ENCODE measurements at places on chromosomes 5 and 9.

DNA sequence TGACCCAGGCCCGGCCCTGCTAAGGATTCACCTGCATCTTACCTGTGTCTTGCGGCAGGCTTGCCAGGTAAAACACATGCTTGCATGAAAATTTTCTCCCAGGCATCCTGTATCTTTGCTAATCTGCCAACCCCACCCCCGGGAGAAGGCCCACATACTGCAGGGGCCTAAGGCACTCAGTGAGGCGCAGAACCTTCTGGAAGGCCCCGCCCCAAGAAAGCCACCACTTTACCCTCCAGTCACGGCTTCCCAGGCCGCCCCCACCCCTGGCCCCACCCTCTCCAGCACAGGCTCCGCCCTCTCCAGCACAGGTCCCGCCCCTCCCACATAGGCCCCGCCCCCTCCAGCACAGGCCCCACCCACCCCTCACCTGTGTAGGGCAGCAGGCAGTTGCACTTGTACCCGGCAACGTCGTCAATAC is 29.8 kb upstream of the SEC16A start:
- no peak for DNase-seq

GRCh38 chr9:18676525-18676924 is 202.6 kb downstream of the ADAMTSL1 start:
- DNase-seq: no peak

- no peak for DNase-seq
Observed at GRCh38 chr5:57862942-57863341, 380.3 kb upstream of the ACTBL2 start.

- DNase-seq: no peak
Observed at GRCh38 chr9:112050544-112051475, 124.3 kb downstream of the SUSD1 start.

DNA sequence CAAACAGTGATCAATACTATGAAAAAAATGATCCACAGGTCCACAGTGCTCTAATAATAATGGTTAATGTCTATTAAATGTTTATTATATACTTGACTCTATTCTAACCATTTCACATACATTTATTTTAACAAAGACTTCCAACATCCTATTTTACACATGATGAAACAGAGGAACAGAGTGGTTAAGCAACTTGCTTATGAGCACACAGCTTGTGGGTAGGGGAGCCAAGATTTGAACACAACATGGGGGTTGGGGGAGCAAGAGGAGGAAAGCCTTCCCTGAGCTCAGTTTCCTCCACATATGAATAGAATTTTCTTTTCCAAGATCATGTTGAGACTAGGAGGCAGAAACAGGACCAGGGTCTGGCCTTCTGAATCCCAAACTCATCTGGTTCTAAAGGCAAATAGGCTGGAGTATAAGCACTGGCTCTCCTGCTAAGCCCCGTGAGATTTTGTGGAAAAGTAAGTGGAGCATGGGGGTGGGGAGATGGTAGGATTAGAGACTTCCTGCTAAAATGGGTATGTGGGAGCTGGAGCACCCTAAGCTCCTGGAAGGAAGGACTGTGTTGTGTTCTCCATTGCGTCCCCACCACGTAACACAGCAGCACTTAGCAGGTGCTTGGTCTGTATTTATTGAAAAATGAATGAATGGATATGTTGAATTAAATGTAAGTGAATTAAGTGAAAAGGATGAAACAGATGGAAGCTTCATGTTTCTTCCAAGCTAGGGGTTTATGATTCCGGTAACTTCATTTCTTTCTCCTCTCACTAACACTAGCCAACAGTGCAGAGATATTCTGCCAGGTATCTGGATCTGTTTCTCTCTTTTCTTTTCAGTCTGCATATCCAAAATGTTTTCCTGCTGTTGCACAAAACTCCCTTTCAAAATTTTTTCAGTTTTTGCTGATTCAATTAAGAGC is 26.9 kb upstream of the GALNT10 start:
- no peak for DNase-seq

DNA sequence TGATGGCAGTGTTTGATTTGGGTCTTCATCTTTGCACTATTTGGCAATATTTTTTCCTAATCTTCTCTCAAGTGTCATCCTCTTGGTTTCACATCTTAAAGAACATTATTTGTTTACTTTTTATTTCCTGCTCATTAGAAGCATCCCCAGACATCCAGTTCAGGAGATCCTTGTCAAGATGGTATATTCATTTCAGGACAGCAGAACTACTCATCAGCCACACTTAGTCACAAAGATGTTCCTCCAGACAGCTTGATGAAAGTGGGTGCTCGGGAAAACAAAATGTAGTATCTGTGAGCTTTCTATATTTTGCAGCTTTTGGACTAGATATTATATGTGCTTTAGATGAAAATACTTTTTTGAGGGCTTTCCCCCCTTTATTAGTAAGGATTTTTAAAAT is 72.1 kb upstream of the SREK1 start:
- no peak for DNase-seq

- no peak for DNase-seq
Observed at GRCh38 chr9:6444128-6444527, 31.1 kb downstream of the UHRF2 start.

DNA sequence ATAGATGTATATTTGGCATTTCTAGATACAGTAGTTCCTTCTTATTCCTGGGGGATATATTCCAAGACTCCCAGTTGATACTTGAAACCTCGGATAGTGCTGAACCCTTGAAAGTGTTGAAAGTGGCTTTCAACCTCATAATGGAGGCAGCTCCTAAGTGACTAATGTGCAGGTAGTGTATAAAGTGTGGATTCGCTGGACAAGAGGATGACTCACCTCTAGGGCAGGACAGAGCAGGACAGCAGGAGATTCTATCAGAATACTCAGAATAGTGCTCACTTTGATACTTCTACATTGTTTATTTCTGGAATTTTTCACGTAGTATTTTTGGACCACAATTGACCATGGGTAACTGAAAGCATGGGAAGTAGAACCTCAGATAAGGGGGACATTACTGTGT is 1138.9 kb upstream of the WWC1 start:
- no peak for DNase-seq
